ENCODE measurements at places on chromosomes 3 and 15. TPM values are rescaled to one million over a fixed set of nuclear protein-coding genes. Genes with fewer than 3 reads are reported as not detected.

DNA sequence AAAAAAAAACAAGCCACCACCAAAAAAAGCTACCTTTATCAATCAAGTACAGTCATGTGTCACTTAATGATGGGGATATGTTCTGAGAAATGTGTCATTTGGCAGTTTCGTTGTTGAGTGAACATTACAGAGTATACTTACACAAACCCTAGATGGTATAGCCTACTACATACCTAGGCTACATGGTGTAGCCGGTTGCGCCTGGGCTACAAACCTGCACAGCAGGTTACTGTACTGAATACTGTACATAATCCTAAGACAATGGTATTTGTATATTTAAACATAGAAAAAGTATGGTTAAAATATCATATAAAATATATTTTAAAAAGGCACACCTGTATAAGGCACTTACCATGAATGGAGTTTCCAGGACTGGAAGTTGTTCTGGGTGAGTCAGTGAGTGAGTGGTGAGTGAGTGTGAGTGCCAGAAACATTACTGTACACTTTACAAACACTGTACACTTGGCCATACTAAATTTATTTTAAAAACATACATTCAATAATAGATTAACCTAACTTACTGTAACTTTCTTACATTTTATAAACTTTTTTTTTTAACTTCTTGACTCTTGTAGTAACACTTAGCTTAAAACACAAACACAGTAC, 25.9 kb upstream of the JMJD7 start:
- H3K4me1 ChIP-seq, result peaks cover 8% of the 10 kb centered on the region
- H3K27me3 ChIP-seq, result no peaks in the 10 kb centered on the region
- H3K36me3 ChIP-seq, result peaks cover 30% of the 10 kb centered on the region
- no peak overlapping the region for H3K27ac ChIP-seq
- DNase-seq, result no peak

DNA sequence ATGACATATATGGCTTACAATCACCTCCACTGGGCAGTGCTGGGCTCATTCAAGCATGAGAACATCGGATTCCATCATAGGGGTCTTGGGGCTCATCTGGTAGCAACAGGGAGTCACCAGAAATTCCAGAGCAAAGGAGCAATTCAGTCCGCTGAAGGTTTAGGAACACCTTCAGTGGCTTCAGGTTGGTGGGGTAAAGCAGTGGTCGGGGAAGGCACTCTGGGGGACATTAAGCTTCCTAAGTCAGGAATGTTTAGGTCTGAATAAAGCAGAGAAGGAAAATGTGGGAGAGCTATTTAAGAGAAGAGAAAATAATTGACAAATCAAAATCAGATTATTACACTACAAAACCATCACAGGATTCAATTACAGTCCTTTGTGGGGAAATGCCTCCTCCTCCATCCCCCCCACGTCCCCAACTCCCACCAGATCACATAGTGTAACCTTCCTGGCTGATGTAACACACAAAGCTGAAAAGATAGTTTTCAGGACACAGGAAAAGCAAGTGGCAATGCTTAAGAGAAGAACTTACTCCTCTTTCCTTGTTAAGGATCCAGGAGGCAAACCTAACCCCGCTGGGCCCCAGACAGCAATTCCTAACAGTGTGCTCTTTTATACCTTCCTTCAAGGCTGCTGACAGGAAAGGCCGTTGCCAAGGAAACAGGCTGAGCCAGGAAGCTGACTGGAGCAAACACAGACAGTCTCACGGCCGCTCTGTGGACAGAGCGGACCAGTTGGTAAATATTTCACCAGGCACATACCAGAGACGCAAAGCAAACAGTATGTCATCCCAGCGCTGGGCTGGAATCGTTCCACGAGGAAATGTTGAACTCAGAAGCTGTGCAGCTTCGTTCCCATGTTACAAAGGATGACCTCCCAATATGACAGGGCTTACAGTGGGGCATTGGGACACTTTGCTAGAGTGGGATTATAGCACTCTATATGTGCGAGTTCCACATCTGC, 57.5 kb upstream of the LMCD1 start:
- H3K27me3 ChIP-seq, result no peaks in the 10 kb centered on the region
- DNase-seq, result peak; percentile 94
- H3K27ac ChIP-seq, result peak overlapping the region; percentile 77
- no peak overlapping the region for H3K4me3 ChIP-seq
- no peaks in the 10 kb centered on the region for H3K36me3 ChIP-seq

The FOXB1 gene
- total RNA-seq, result not detected

GRCh38 chr15:66359740-66360139, 3.3 kb upstream of the TIPIN start:
- no peak overlapping the region for H3K4me3 ChIP-seq
- H3K27ac ChIP-seq, result no peak overlapping the region
- DNase-seq, result peak; percentile 19
- H3K36me3 ChIP-seq, result no peaks in the 10 kb centered on the region
- H3K27me3 ChIP-seq, result no peaks in the 10 kb centered on the region

- H3K27me3 ChIP-seq, result no peaks in the 10 kb centered on the region
- H3K4me3 ChIP-seq, result no peak overlapping the region
- H3K4me1 ChIP-seq, result peaks cover 28% of the 10 kb centered on the region
These were observed 7.4 kb downstream of the EDEM1 start for GRCh38 chr3:5194801-5195509.

The GP5 gene
- total RNA-seq, result not detected

DNA sequence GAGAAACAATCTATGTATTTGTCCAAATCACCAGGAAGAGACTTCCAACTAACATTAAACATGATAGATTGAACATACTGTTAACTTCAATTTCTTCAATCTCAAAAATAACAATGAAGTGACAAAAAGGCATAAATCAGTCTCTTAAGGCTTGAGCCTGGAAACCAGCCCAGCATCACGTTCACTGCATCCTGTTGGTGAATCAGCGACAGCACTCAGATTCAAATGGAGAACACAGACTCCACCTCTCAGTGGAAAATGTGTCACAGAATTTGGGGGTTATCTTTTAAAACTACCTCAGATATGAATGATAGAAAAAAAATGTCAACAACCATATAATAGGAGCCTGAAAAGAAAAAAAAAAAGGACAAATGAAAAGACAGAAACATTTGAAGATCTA, 212.0 kb downstream of the MINAR1 start:
- H3K36me3 ChIP-seq, result no peaks in the 10 kb centered on the region
- H3K27ac ChIP-seq, result no peak overlapping the region
- no peak overlapping the region for H3K4me3 ChIP-seq

GRCh38 chr3:4994823-4995499, 15.7 kb downstream of the BHLHE40 start:
- H3K4me1 ChIP-seq, result no peaks in the 10 kb centered on the region
- no peaks in the 10 kb centered on the region for H3K27me3 ChIP-seq
- peak; percentile 73 for DNase-seq
- H3K36me3 ChIP-seq, result no peaks in the 10 kb centered on the region
- peak overlapping the region; percentile 61 for H3K27ac ChIP-seq

GRCh38 chr3:88189361-88189810, 39.6 kb downstream of the C3orf38 start:
- no peak for DNase-seq
- H3K4me3 ChIP-seq, result no peak overlapping the region
- H3K4me1 ChIP-seq, result no peaks in the 10 kb centered on the region
- no peaks in the 10 kb centered on the region for H3K27me3 ChIP-seq

- no peaks in the 10 kb centered on the region for H3K27me3 ChIP-seq
- peak overlapping the region; percentile 84 for H3K27ac ChIP-seq
- H3K4me3 ChIP-seq, result no peak overlapping the region
- H3K36me3 ChIP-seq, result no peaks in the 10 kb centered on the region
- DNase-seq, result no peak
These were observed 396.5 kb downstream of the MECOM start for GRCh38 chr3:169266986-169267385.

GRCh38 chr3:25604107-25604805, 60.5 kb downstream of the TOP2B start:
- H3K27me3 ChIP-seq, result no peaks in the 10 kb centered on the region
- no peak for DNase-seq
- H3K4me1 ChIP-seq, result peaks cover 4% of the 10 kb centered on the region
- H3K4me3 ChIP-seq, result no peak overlapping the region
- H3K27ac ChIP-seq, result no peak overlapping the region

The LPP gene
- total RNA-seq, result 645 TPM

GRCh38 chr15:97082830-97083229, 752.3 kb downstream of the NR2F2 start:
- H3K27me3 ChIP-seq, result no peaks in the 10 kb centered on the region
- H3K4me3 ChIP-seq, result no peak overlapping the region
- H3K27ac ChIP-seq, result no peak overlapping the region
- no peaks in the 10 kb centered on the region for H3K36me3 ChIP-seq
- no peak for DNase-seq
- H3K4me1 ChIP-seq, result peaks cover 16% of the 10 kb centered on the region

DNA sequence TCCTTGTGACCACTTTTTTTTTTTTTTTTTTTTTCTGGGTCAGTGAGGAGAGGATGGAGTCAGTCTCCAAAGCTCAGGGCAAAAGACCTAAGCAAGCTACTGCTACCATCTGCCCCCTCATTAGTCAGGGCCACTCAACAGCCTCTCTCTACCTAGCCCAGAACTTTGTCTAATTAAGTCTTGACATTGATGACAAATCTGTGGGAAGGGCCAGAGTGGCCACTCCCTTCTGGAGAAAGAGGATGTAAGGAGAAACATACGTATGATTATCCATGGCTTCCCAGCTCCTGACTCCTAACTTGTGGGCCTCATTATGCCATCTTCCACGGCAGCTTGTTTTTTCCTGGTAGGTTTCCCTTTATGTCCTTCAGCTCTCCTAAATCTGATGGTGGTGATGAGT, 37.9 kb downstream of the NR1I2 start:
- no peak overlapping the region for H3K4me3 ChIP-seq
- no peak for DNase-seq
- H3K36me3 ChIP-seq, result no peaks in the 10 kb centered on the region
- no peaks in the 10 kb centered on the region for H3K4me1 ChIP-seq
- H3K27me3 ChIP-seq, result no peaks in the 10 kb centered on the region
- no peak overlapping the region for H3K27ac ChIP-seq

DNA sequence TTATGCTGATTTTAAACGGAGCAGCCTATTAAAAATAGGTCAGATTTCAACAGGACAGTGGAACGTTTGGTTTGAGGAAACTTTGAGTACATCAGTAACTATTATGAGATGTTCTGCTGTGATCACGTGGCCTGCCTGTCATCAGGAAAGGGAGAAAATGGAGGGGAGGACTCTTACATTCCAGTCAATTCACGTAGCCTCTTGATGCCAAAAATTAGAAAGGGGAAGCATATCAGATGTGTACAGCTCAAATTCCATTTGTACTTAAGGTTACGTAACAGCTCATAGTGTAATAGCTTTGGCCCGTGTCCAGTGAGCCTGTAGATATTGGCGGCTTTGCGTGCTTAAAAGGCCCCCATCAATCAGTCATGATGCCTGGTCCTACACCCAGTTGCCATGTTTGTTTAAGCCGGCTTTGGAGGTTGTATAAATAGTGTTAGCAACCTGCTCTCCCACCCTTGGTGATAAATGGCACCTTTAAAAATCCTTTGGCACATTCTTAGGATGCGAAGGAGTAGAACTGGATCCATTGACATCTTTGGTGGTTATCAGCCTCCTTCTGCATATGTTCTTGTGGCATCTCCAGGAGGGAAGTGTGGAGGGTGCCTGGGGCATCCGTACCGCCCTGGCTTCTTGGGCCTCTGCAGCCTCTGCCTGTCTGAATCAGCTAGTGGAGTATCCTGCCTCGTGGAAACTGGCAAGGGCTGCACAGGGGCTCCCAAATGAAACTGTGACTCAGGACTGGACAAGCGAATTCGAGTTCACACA, 163.9 kb downstream of the THSD4 start:
- H3K4me1 ChIP-seq, result peaks cover 29% of the 10 kb centered on the region
- no peaks in the 10 kb centered on the region for H3K36me3 ChIP-seq
- DNase-seq, result peak; percentile 95
- no peak overlapping the region for H3K4me3 ChIP-seq
- no peaks in the 10 kb centered on the region for H3K27me3 ChIP-seq
- H3K27ac ChIP-seq, result peak overlapping the region; percentile 66

GRCh38 chr3:32698506-32698905, 13.5 kb downstream of the CNOT10 start:
- H3K36me3 ChIP-seq, result peaks cover 2% of the 10 kb centered on the region
- no peak overlapping the region for H3K27ac ChIP-seq
- H3K27me3 ChIP-seq, result no peaks in the 10 kb centered on the region
- no peak for DNase-seq

GRCh38 chr3:97647441-97647982, 117.0 kb upstream of the ARL6 start:
- H3K4me1 ChIP-seq, result no peaks in the 10 kb centered on the region
- no peak overlapping the region for H3K4me3 ChIP-seq
- DNase-seq, result no peak
- no peaks in the 10 kb centered on the region for H3K27me3 ChIP-seq
- H3K27ac ChIP-seq, result no peak overlapping the region

DNA sequence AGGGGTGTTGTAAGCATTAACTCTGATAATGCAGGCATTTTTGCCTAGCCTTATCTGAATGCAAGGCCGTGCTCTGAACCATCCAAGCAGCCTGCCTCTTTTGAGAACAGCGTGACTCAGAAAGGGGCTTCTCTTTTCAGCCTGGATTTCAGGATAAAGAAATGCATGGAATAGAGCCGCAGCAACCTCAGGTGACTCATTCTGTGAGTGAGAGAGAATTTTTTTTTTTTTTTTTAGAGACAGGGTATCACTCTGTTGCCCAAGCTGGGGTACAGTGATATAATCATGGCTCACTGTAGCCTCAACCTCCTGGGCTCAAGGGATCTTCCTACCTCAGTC, 20.6 kb upstream of the PDE8A start:
- H3K36me3 ChIP-seq, result no peaks in the 10 kb centered on the region
- H3K27me3 ChIP-seq, result no peaks in the 10 kb centered on the region
- no peak overlapping the region for H3K4me3 ChIP-seq
- no peak for DNase-seq

- no peaks in the 10 kb centered on the region for H3K36me3 ChIP-seq
- DNase-seq, result no peak
- H3K27ac ChIP-seq, result no peak within 1 kb of the TSS
- no peak within 1 kb of the TSS for H3K4me3 ChIP-seq
These were observed at the start of gene C3orf49 for GRCh38 chr3:63819151-63819398. Gene C3orf49, plus strand, starts transcription at chr3:63819299. Its CDS starts 173 bp downstream, at chr3:63819472.

The SLC24A5 gene
- not detected for total RNA-seq

The PRR20G gene
- total RNA-seq, result not detected

The FGF12 gene
- 0.87 TPM for total RNA-seq

The DAZL gene
- total RNA-seq, result 0.18 TPM

The CACNA2D3 gene
- total RNA-seq, result not detected

DNA sequence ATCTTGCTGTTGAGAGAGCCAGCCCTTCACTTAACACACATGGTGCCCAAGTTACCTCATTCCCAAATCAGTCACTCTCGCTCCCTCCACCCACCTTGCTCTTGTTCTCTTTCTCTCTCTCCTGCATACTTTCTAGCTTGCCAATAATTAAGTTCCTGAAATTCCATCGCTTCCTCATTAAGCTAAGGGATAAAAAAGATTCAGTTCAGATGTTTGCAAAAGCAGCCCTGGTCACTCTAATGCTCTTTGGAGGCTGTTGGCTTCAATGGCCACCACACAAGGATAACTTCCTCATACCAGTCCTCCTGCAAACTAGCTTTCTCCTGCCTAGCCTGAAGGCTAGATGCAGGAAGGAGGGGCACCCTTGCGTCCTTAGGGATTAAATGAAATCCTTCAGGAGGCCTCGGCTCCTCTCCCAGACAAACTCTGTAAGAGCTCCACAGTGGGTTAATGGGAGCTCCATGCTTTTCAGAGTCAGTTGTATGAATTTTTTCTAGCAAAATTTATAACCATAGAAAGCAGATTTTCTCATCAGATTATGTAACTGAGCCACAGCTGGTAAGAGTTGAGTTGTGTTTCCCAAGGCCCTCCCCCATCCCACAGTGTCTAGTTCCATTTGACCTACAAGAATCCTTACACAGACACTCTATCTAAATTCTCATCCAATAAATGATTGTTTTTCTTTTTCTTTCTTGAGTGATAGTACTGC, 176.6 kb upstream of the TRIM42 start:
- H3K4me3 ChIP-seq, result no peak overlapping the region
- no peaks in the 10 kb centered on the region for H3K27me3 ChIP-seq
- no peaks in the 10 kb centered on the region for H3K36me3 ChIP-seq
- H3K4me1 ChIP-seq, result no peaks in the 10 kb centered on the region

The NKIRAS1 gene
- 12.9 TPM for total RNA-seq

Data from stomach (tissue), 19 donors.